Germinal center (tissue), 1 donor: ENCODE measurements at places on chromosomes 2 and 18.

GRCh38 chr18:76528477-76529432 is 33.7 kb upstream of the ZNF516 start:
- DNase-seq: no peak

GRCh38 chr2:198259496-198259895 is 455.1 kb downstream of the PLCL1 start:
- no peak for DNase-seq

- no peak for DNase-seq
These were observed 519.9 kb downstream of the RNF144A start for GRCh38 chr2:7437141-7437540.

GRCh38 chr2:179855673-179856072 is 5.7 kb downstream of the ZNF385B start:
- DNase-seq: no peak

- DNase-seq: no peak
These were observed 80.9 kb upstream of the FOSL2 start for GRCh38 chr2:28311660-28312249.

GRCh38 chr18:27581296-27581904 is 396.3 kb upstream of the CHST9 start:
- DNase-seq: no peak

DNA sequence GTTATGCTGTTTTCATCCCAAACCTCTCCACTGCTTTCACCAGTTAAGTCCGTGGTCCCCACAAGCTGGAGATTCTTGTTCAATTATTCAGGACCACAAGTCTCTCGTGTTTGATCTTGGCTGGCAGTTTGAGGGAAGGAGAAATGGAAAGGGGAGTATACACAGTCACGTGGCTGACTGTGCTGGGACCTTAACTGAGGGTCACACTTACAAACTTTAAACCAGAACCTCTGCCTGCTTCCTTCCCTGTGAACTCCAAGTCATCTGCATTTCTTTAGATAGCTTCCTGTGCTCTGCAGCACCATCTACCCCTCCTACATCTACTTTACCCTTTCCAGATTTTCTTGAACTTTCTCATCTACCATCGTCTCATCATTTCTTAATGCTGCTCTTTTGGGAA is 91.7 kb downstream of the ARHGEF4 start:
- no peak for DNase-seq

GRCh38 chr2:45169339-45170190 is 160.3 kb upstream of the SIX2 start:
- DNase-seq: peak; percentile 11

DNA sequence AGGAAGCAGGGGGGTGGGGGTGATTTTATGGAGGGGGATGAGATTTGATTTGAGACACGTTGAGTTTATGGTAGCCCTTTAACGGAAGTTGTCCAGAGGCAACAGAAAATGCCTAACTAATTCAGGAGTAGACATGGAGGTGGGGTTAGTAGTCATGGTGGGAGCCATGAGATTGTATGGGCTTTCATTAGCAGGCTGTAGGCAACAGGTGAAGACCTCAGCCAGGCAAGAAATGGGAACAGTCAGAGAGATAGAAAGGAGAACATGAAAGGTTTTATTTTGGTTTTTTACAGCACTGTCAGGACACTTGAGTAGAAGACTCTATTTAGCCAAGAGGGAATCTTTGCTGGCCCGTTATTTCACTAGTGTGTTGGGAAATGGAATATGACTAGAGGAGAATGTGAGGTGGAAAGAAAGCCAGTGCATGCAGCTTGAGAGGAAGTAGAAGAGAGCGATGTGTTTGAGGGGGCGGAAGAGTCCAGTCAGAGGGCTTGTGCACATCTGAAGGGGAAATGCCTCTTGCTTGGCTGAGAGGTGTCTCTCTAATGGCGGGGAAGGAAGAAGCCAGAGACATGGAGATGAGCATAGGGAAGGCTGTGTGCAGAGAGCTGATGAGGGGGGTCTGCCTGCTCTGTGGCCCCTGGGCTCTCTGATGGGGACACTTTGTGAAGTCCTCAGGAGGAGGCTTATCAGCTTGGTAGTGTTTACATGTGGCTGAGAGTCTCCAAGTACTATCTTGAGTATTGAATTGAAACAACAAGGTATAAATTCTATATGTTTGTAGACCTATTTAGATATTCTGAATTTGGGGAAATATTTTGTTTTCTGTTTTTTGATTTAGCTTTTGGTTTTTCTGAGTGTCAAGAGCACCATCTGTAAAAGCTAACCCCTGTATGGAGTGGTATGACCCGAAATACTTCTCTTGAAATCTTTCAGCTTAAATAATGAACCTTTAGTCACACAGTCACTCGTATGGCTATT is 66.9 kb upstream of the ITM2C start:
- peak; percentile 45 for DNase-seq

- no peak for DNase-seq
These were observed 200.5 kb upstream of the FANCL start for GRCh38 chr2:58441643-58442042.

DNA sequence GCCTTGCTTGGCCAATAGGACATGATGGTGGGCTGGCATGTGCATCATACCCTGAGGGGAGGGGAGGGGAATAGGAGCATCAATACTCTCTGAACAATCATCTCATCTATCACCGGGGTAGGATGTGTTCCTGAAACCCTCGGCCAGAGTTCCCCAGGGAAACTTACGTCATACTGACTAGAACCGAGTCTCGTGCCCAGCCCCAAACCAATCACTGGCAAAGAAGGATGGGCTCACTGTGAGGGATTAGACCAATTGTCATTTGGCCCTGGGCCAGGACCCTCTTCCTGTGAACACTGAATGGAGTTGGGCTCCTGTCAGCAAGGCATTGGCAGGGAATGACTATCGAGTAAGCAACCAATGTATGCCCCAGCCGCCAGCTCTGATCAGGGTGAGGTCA is 261.5 kb downstream of the MYCN start:
- no peak for DNase-seq

DNA sequence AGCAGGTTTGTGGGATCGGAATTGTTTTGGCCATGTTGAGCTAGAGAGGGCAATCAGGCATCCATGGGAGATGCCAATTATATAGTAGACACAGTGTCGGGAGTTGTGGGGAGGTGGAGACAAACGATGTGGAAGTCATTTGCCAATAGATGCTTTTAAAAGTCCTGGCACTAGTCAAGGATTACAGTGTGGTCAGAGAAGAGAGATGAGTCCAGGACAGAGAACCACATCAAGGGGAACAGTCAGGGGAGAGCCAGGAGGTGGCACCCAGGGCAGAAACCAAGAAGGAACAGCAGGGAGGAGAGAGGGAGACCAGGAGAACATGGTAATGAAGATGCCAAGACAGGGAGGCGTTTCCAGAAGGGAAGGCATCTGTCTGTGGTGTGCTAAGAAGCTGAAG is 81.2 kb downstream of the ARL4C start:
- no peak for DNase-seq

DNA sequence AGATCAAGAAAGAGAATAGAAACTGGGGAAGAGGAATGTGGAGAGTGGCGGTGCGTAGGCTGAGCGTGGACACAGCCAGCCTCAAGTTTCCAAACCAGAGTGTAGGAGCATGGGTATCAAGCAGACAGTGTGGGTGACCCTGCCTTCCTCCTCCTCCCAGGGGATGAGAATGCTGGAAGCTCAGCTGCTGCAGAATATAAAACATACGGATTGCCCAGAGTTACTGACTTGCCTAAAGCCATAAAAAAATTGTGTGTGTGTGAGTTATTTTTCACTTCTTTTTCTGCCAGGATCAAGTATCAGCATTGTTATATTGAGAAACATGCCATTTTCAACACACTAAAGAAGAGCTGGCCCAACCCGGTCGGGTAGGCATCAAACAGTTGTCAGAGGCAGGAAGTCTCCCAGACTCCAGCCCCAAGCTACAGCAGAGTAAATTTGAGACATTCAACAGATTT is 333.3 kb upstream of the ACVR2A start:
- no peak for DNase-seq

DNA sequence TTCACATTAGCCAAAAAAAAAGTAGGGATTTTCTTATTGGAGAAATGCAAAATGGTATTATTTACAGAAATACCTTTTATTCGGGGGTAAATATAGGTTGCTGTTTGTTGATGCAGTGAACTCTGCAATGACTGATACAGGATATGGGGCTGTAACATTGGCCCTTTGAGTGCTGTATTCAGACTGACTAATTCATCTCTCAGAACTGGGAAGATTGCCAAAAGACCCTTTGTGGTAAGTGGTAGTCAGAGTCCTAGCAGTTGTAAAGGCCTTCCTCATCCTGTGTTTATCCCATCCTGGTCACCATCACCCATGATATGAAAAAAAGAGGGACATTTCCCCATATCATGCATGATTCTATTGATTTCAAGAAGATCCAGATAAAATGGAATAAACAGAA is 14.0 kb upstream of the DCC start:
- DNase-seq: no peak

DNA sequence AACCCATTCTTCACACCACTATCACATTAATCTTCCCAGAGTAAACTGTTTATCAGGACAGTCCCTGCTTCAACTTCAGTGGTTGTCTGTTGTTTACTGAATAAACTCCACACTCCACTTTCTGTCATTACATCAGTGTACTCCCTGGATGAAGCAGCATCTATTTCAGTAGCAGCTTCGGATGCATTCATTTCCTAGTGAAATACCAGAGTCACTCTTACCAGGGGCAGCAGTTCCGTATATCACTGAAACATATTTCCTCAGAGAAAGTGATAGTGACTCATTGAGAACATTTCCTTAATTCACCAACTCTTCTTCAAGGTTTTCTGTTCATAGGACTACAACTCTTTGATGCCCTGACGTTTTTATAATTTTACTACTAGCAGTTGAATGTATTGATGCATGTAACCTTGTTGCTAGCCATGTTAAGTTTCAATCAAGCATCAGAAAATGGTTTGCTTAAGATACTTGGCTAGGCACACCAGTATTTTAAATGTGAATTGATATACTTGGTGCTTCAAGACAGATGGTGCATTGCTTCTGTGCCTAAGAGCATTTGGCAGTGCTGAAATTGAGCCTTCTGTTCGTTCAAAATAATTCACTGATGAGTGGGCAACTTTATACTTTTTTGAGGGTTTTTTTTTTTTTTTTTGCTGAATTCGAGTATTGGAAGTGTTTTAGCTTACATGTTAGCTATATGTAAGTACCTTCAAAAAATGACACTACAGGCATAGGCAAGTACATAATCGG is 92.3 kb downstream of the UBE2E3 start:
- DNase-seq: no peak

DNA sequence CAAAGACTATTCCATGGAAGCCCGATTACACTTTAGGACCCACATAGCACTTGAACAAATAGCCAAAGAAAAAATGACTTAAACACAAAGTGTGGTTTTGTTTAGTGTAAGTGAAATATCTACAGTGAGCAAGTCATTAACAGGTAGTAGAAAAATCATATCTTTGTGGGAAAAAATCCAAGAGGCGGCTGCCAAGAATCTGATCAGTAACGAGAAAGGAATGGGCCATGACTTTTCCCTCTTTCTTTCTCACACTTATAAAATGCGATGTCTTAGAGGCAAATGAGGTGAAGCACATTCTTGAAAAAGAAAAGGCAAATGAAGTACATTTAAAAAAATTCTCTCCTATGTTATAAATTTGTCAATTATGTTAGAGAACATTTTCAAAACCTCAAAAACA is 12.9 kb upstream of the GEMIN6 start:
- DNase-seq: no peak

GRCh38 chr2:44553456-44553855 is 191.7 kb downstream of the CAMKMT start:
- no peak for DNase-seq

GRCh38 chr2:109255654-109256053 is 126.6 kb downstream of the SH3RF3 start:
- DNase-seq: peak; percentile 36

- DNase-seq: no peak
These were observed 41.1 kb downstream of the FAM124B start for GRCh38 chr2:224360801-224361251.

- no peak for DNase-seq
These were observed 541.7 kb upstream of the RAB6C start for GRCh38 chr2:129437725-129438124.

GRCh38 chr18:65788373-65788772 is 37.6 kb downstream of the CDH7 start:
- no peak for DNase-seq

DNA sequence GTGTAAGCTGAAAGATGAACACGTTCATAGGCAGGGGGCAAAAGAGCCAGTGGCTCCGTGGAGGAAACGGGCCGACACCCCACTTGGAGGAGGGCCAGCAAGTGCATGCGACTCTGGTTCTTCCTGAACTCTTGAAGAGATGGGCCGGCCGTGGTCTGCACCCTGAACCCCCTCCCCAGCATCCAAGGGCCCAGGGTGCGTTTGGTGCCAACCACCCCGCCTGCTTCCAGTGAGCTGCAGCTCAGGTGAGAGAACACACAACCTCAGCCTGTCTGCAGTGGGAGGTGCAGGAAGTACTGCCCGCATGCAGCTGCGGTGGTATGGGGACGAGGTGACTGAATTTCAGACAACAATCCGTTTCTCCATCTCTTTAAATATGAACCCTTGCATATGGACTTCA is 58.9 kb downstream of the ADNP2 start:
- no peak for DNase-seq

GRCh38 chr18:79399275-79400081 is 3.7 kb downstream of the NFATC1 start:
- peak; percentile 58 for DNase-seq

DNA sequence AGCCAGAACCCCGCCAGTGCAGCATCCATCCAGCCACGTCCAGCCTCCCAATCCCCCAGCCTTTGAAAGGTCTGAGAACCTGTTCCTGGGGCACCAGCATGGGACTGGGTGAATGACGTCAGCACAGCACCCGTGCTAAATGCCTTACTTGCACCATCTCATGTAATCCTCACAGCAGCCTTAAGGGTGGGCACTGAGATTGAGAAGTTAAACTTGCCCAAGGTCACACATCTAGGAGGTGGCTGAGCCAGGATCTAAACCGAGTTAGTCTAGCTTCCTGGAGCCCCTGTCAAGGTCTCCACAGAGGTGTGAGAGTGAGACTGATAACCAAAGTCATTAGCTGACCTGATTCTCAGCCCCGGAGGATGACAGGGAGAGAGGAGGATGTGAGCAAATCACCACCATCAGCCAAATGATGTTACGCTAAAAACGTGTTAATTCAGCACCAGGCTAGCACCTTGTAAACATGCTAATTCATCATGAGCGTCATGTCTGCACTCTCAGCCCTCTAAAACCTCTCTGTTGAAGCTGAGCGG is 4.6 kb downstream of the CD8A start:
- no peak for DNase-seq

GRCh38 chr2:21301871-21302455 is 178.2 kb downstream of the TDRD15 start:
- DNase-seq: no peak

GRCh38 chr2:81598453-81598852 is 1293.9 kb upstream of the LRRTM1 start:
- DNase-seq: no peak
